ENCODE measurements at places on chromosomes 3 and 15. TPM values are rescaled to one million over a fixed set of nuclear protein-coding genes. Genes with fewer than 3 reads are reported as not detected.
A peak's percentile ranks its signal among the peaks of the same experiment; 100 is the strongest.

DNA sequence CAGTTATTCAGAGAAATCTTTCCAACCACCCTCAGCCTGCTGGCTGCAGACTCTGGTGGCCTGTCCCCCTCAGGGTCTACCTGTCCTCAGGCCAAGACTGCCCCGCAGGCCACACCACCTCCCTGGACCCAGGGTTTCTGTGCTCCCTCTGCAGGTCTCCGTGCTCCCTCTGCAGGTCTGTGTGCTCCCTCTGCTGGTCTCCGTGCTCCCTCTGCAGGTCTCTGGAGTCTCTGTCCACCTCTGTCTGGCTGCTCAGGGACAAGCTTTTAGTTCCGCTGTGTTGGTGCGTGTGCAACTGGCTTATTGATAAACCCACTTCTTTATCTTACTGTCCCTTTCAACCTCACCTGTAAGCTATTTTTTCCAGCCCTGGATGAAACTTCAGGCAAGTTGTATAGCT, 30.1 kb downstream of the BDH1 start:
- no peak for DNase-seq

GRCh38 chr15:63896336-63897115, 62.8 kb upstream of the HERC1 start:
- DNase-seq, result peak; percentile 94

The SLCO2A1 gene
- not detected for total RNA-seq

- no peak for DNase-seq
These were observed 448.5 kb downstream of the NAALADL2 start for GRCh38 chr3:175307642-175308041.

DNA sequence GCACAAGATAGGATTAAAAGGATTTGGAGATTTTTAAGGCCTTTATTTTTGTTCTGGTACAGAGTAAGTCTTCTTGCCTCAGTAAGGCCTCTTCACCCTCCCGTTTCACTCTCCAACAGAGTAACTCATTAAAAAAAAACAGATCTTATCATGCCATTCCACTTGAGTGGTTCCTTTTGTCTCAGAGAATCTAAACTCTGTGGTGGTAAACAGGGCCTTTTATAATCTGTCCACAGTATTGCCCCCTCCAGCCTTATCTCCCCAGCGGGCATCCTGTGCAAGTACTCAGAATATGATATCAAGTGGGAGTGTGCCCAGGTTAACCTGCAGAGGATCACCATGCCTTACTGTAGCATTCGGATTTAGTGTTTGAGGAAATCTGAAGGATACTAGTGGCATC, 20.3 kb upstream of the ATOSA start:
- DNase-seq, result no peak

The GABRB3 gene
- not detected for total RNA-seq

- no peak for DNase-seq
These were observed 59.6 kb downstream of the ETFA start for GRCh38 chr15:76251717-76252116.

DNA sequence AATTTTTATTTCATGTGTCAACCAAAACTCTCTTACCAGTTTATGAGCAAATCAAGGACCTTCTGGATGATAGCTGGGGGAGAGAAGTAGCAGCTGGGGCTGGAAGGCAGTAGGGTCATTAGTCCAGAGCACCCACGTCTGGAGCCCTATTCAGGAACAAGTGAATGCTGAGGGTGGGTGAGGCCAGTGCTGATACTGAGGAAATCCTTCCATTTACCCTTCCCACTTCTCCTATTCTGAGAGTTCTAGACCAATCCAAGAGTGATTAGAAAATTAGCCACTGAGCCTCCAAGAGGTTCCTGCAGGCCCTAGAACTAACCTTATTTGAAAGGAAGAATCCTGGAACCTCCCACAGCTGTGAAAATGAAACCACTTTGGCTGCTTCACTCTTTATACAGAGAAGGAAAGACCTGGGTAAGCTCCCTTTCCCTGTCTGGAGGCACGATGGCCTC, 46.2 kb upstream of the VILL start:
- no peak for DNase-seq

DNA sequence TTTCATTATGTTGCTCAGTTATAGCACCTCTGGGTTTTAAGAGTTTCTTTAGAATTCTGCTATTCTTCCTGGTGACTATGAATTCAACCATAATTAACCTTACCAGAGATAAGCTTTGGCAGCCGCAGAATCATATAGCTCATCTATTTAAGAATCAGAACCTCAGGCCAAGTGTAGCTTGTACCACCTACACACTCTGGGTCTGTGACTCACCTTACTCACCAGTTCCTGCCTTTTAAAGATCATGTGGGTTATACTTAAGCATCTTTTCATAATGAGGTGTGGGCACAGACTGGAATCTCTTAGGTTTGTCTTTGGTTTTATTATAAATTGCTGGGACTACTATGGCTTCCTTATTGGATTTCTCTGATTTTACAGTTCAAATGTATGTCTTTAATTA, 21.9 kb downstream of the CDV3 start:
- no peak for DNase-seq

GRCh38 chr3:196177567-196177966, 33.6 kb downstream of the ZDHHC19 start:
- DNase-seq, result no peak

- no peak for DNase-seq
These were observed 248.0 kb upstream of the THBS1 start for GRCh38 chr15:39332846-39333245.

DNA sequence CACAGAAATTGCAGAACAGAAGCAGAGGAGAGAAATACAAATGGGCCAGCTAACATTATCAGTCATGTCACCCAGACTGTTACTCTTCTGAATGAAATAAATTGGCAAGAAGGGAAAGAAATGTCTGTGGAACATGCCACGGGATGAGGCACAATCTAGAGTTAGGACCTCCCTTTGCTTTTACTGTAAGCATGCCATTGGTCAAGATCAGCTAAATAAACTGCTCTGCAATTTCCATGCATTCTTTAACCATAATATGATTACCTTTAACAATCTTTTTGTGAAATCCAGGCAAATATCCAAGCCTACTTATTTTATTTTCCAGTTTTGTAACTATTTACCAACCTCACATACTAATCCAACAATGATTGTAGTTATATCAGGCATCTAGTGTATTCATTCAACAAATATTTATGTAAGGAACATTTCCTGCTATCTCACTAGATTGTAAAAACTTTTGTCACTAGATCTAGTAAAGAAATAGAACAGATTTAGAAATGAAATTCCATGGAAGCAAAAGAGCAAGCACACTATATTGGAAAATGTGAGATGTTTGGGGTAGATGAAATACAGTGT, 383.4 kb downstream of the MECOM start:
- DNase-seq, result no peak

DNA sequence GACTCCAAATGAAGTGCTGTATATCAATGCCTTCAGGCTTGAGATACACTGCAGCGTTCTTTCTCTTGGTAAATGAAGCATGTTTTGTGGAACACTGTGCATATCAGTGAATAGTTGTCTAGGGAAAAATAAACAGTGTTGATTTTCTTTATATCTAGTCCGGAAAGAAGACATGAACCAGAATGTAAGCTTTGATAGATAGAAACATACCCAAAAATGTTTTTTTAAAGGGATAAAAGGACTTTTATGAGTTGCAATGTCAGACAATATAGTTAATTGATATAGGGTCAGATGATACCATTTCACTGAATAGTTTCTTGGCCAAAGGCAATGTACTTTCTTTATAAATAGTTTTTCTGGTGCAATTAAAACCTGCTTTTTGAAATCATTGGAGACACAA, 1037.8 kb downstream of the OTOL1 start:
- no peak for DNase-seq

GRCh38 chr15:63950911-63951481, 95.3 kb downstream of the DAPK2 start:
- DNase-seq, result no peak

- no peak for DNase-seq
These were observed 21.6 kb downstream of the NCBP2 start for GRCh38 chr3:196920733-196921132.

The IQCF2 gene
- not detected for total RNA-seq

Data from natural killer cell treated with Interleukin-12 subunit alpha and Interleukin-12 subunit beta and Interleukin-15 and Interleukin-18, amount 100 ng/mL, for 72 hours (primary cell).